ENCODE measurements at places on chromosomes 2 and 18.
A peak's percentile ranks its signal among the peaks of the same experiment; 100 is the strongest.

DNA sequence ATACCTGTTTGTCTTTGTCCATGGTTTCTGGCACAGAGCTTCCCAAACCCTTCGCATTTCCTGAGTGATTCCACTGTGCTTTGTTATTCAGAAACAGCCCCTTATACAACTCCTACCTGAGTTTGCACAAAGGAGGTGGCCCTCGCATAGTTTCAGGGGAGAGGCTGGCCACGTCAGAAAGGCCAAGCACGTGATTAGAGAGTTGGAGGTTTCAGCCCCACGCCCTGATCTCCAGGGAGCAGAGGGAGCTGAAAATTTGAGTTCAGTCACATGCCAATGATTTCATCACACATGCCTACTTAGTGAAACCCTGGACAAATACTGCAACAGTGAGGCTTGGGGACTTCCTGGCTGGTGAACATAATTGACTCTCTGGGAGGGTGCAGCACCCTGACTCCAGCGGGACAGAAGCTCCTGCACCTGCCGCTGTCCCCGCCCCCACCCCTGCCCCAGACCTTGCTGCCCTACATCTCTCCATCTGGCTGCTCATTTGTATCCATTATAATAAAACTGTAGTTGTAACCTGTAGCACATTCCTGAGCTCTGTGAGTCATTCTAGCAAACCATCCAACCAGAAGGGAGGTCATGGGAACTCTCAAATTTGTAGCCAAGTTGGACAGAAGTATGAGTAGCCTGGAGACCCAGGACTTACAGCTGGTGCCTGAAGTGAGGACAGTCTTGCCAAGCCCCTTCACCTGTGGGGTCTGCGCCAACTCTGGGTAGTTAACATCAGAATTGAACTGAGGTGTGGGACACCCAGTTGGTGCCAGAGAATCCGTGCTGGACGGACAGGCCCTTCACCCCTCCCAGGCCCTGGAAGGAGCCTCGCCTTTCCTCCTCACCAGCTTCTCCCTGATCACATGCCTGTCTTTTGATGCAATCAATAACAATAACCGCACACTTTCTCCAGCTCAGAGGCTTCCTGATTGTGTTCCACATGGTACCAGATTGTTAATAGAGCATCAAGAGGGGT lies 224.3 kb downstream of the ANAPC1 start:
- DNase-seq, result no peak

DNA sequence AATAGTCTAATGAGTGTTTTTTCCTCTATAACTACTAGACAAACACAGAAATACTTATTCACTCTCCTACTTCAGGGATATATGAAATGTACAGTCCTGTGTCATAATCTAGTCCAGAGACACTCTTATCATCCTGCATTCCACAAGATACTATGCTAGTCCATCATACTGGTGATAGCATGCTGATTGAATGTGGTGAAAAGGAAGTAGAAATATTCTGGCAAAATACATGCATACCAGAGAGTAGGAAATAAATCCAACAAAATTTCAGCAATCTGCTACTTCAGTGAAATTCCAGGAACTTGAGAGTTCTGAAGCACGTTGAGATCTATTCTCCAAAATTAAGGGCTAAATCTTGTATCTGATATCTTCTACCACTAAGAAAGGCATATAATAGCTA lies 353.9 kb downstream of the PID1 start:
- DNase-seq, result no peak

DNA sequence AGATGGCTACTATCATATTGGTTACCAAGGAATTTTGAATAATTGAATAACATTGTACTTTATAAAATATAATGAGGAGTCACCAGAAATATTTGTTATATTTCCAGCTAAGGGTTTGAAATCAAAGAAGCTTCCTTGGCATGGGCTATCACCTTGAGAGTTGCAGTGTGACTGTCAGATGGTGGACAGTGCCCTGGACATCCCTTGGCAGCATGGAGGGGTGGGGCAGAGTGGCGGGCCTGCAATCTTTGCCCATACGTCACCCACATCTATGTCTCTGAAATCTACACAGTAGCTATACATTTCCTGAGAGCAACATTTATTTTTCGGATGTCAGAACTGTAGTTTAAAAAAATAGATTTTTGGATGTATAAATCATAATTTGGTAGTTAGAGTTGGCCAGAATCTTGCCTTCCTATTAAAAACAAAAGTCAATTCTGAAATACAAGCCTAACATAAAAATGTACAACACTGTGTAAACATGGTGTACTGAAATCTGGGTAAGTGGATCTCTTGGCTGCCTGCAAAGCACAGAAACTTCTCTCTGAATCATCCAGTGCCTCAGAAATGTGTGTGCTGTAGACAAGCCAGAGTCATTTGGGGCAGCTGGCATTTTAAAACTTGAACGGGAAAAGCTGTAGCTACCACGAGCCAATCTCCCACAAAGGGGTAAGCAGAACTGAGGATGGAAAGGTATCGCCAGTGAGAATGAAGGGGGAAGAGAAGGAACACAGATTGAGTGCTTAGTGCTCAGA lies 124.2 kb upstream of the ARHGAP28 start:
- DNase-seq, result no peak

GRCh38 chr2:218008060-218009040 lies 5.6 kb upstream of the TNS1 start:
- DNase-seq, result no peak

DNA sequence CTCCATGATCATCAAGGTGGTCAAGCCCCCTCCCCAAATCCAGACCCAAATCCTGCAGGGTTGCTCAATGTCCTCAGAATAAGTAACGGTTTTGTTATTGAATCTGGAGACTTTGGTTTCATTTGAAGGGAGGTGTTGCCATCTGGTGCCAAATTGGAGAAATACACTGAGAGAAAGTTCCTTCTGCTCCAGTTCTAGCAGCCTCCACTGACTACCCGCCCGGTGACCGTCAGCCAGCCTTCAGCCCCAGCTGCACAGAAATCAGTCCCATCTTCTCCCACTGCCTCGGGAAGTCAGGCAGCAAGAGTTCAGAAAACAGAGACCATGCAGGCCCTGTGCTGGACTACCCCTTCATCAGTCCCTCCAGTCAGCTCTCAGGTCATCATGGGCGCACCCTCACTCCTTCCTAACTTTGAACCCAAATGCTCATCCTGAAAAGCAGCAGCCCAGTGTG lies 38.7 kb downstream of the PKDCC start:
- peak; percentile 24 for DNase-seq

DNA sequence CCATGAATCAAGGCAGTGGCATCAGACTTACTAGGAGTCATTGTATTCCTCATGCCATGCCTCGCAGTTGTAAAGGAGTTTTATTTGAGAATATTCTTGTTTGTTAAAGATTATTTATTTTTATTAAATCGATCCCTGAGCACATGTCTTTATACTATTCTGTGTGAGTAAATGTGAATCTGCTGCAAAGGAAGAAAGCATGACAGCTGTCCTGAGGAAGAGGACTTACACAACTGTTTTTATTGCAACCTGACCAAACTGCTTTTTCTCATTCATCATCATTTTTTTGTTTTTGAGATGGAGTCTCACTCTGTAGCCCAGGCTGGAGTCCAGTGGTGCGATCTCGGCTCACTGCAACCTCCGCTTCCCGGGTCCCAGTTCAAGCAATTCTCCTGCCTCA lies 34.1 kb downstream of the INO80D start:
- DNase-seq, result no peak

DNA sequence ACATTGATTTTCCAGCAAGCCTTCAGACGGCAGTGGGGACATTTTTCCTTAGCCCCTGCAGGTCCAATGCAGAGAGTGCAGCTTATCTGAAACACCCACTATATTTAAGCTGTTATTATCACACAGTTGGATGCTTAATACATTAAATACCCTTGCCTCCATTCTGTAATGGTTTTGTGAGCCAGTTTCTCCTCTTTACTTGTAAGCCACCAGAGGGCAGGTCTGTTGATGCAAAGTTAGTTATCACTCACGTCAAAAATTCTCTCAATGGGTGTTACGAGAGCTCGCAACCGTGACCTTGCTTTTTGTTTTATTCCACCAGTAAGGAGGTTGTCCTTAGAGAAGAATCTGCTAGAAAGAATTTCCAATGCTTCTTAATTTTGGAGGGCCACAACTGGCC lies 189.8 kb downstream of the INSIG2 start:
- DNase-seq, result no peak

- DNase-seq, result no peak
These were observed 69.1 kb downstream of the HS6ST1 start for GRCh38 chr2:128249555-128249954.

GRCh38 chr2:38345323-38346038 lies 31.6 kb downstream of the ATL2 start:
- DNase-seq, result no peak

DNA sequence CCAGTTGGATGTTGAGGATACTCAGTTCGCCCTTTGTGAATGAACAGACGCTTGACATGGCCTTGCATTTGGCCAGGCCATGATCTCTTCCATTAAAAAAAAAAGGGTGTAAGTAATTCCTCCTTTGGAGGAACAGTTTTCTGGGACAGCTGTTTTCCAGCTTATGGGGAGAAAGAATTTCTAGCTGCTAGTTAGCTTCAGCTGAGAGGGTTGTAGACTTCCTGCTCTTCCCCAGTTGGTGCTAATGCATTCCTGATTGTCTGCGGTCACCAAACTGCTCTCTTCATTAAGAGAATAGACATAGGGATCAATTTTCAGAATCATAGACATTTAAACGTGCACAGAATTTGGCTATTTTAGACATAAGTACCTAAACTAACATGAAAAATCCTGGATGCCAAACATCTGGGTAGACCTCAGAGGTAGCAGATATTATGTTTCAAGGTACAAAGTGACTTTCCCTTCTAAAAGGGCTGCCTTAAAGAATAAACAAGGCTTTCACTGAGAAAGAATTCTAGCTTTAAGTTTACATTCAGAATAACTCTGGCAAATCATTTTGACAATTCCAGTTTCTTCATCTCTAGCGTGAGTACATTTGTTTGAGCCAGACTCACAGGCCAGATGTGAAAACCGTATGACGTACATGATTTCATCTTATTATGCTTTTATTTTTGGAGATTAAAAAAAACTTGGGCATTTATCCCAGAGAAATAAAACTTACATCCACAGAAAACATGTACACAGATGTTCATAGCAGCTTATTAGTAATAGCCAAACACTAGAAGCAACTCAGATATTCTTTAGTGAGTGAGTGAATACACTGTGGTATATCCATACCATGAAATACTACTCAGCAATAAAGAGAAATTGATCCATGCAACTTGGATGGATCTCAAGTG lies 71.2 kb downstream of the MAIP1 start:
- DNase-seq, result no peak

DNA sequence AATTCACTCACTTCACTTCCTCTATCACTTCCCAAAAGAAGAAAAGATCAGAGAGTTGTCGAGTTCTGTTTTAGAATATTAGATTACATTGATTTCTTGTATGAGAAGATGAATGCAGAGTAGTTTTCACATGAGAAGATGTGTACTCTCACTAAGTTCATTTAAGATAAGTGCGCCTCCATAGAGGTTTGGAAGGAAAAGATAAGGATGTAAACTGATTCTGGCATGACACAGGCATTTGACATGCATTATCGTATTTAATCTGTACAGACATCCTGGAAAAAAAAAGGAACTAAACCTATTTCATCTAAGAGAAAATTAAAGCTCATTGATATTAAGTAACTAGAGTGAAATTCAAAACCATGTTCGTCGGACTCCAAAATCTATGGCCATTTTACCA lies 152.2 kb upstream of the CRIM1 start:
- DNase-seq, result no peak

DNA sequence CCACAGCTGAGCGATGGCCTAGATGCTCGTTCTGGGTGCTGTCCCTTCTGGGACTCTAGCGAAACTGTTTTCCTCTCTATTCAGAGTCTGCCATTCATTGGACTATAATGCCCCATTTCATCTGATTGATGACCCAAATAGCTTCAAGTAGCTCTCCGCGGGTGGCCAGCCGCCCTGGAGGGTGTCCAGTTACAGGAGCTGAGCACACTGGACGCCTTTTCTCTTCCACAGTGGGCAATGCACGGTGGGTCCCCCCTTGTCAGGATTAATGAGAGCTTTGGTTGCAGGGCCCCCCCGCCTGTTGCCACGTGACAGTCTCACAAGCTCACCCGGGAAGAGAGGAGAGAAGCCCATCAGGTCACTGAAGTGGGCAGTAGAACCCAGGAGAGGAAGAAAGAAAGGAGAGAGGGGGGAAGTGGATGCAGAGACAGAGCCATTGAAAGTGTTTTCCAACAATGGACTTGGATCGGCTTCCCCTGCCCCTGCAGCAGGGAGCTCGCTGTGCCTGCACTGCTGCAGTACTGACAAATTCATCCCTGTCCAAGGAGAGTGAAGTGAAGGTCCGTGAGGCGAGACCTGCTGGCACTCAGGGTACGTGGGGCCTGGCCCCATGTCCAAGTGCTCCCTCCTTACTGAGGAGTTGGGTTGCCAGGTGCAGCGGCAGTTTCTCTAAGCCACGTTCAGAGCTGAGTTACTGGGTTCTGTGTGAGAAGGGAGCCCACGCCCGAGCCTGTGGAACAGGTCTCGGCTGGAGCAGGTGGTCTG lies 44.8 kb downstream of the DIPK1C start:
- DNase-seq, result no peak

- DNase-seq, result no peak
These were observed 177.8 kb upstream of the HAAO start for GRCh38 chr2:42970151-42970550.

- no peak for DNase-seq
These were observed 388.3 kb downstream of the NR4A2 start for GRCh38 chr2:155944218-155944617.

DNA sequence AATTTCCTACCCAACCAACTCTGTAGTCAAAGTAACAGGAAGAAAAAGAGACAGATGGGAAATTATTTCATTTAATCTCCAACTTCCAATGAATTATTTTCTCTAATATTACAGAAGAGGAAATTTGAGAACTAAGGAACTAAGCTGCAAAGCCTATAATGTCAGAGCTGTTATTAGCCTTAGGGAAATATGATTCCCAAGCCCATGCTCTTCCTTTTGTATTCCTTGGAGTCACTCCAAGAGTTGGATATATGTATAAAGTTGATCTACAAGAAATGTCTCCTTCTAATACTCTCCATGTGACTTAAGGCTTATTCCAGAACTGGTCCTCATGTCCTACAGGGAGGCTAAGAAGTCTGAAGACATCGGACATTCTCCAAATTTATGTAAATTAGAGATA lies 31.6 kb upstream of the VWC2L start:
- no peak for DNase-seq

DNA sequence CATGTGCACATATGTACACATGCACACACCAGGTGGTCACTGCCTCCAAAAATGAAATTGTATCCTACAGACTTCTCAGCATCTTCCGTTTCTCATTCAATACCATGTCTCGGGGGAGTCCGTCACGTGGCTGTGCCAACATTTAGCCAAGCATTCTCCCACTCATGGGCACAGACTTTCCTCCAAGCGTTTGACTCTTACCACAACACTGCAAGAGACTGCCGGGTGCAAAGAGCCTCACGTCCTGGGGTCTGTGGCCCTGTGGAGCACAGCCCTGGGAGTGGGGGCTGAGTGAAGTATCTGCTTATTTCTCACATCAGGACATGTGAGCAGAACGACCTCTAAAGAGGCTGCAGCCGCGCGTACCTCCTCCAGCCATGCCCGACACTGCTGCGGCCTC lies 28.0 kb downstream of the HDAC4 start:
- no peak for DNase-seq

- no peak for DNase-seq
These were observed 111.7 kb upstream of the RIOK3 start for GRCh38 chr18:23341383-23341782.

GRCh38 chr18:33212363-33212762 lies 228.2 kb downstream of the CCDC178 start:
- no peak for DNase-seq
